ENCODE measurements at places on chromosomes 5 and 9.
A peak's percentile ranks its signal among the peaks of the same experiment; 100 is the strongest.

DNA sequence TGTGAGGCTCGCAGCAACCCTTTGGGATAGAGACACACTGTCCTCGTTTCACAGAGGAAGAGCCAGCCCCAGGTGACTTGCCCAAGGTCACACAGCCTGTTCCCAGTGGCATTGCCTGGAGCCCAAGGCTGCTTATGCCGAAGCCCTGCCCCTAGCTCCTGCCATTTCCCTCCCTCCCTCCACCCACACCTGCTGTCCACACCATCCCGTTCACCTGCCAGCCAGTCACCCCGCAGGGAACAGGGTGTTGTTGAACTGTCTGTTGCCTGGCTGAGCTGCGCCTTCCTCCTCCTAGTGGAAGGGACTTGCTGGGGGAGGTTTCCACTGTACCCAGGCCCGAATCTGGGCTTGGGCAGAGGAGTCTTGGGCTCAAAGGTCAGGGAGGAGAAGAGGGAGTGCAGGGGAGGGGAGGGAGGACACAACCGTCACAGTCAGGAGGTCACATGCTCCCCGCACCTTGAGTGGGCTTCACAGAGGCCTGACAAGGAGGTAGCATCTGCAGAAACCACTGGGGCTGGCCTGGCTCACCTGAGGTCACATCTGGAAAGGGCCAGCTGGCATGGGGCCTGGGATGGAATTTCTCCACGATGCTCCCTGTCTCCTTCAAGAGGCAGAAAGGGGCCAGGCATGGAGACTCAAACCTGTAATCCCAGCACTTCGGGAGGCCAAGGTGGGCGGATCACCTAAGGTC lies 6.3 kb downstream of the TTC16 start:
- no peak for DNase-seq

GRCh38 chr5:8528106-8528505 lies 659.2 kb downstream of the MTRR start:
- DNase-seq = no peak

DNA sequence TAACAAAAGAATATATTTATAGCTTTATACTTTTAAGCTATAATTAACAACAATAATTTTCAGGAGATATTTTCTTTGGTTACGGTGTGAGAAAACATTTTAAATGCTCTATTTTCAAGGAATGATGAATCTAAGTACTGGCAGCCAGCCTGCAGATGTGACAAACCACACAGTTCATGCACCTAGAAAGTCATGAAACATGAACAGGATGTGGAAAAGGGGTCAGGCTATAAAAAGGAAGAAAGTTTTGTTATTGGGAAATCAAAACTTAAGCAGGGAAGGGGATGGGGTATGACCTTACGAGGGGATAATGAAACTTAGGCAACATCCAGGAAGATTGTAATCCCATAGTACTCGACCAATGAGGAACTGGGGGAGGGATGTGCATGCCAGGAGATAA lies 508.7 kb upstream of the GRAMD2B start:
- peak; percentile 2 for DNase-seq

DNA sequence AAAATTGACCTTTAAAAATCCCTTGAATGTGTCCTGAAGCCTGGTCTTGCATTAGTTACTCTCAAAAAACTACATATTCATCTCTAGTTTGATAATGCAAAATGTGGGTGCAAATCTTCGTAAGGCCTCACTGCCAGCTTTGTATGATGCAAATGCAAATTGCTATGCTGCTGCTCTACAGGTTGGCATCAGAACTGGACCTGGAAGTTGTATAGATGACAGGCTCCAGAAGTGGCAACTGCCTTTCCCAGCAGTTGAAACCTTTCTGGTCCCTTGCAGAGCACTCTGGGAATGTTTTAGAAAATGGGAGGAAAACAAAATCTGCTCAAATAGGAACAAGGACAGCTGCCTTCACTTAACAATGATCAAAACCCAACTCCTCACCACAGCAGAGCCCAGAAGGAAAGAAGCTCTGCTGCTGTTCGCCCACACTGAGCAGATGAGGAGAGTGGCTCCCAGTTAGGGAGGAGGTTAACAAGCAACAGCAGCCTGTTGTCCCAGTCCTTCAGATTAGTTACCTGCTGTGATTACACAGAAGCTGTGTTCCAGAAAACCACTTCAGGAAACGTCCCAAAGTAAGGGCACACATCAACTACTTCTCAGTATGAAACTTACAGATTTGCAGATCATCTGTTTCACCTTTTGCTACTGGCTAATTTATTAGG lies 93.5 kb downstream of the PLPP1 start:
- no peak for DNase-seq

- no peak for DNase-seq
Observed at GRCh38 chr9:37311938-37312708, 110.4 kb upstream of the GRHPR start.

DNA sequence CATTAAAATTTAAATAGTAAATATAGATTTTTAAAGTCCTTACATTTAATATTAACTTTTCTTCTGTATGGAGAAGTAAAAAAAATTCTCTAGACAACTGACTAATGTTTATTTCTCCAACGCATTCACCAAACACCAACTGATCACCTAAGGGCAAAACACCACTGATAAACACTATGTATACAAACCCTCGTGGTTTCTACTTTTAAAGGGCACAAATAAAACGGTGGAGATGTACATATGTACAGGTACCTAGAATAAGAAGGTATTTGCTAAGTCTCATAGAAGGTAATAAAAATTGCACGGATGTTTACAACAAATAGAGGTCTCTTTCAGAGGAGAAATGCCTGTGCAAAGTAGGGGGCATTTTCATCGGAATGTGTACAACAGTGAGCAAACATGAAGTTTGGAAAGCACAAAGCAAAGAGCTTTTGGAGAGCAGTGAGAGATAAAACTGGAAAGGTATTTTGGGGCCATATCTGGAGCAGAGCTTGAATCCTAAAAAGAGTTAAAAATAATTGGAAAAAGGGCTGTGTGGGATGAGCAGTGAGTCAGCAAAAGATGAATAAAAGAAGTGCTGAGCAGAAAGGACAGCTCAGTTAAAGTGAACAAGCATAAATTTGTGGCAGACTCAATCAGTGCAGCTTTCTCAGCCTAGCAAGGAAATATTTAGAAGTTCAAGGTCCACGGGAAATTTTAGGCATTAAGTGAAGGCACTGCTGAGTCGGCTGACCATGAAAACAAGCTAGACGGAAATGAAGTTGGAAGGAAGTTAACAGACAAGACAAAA lies 160.0 kb downstream of the TMEM161B start:
- no peak for DNase-seq

DNA sequence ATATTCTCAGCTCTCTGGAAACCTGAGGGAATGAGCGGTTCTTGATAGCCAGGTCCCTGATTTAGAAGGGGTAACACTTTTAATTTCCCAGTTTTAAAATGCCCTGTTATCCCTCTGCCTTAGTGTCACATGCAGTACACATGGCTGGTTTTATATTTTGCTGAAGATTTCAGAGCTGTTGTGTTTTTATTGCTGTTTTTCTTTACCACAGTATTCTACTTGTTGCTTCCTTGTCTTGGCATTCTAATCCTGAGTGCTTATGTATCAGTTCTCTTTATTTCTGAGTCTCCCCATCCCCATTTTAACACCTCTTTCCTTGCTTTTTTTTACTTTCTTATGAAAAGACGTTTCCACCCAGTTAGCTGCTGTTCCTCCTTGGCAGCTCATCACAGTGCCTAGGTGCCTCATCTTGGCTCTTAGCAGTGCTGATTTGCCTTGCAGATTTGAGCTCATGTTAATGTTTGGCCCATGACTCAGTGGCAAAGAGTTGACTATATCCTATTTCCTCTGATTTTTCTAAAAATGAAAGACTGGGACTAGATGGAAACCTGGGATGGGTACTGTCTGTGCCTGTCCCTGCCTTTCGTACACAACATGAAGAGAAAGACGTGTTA lies 3.7 kb downstream of the MTRR start:
- no peak for DNase-seq

DNA sequence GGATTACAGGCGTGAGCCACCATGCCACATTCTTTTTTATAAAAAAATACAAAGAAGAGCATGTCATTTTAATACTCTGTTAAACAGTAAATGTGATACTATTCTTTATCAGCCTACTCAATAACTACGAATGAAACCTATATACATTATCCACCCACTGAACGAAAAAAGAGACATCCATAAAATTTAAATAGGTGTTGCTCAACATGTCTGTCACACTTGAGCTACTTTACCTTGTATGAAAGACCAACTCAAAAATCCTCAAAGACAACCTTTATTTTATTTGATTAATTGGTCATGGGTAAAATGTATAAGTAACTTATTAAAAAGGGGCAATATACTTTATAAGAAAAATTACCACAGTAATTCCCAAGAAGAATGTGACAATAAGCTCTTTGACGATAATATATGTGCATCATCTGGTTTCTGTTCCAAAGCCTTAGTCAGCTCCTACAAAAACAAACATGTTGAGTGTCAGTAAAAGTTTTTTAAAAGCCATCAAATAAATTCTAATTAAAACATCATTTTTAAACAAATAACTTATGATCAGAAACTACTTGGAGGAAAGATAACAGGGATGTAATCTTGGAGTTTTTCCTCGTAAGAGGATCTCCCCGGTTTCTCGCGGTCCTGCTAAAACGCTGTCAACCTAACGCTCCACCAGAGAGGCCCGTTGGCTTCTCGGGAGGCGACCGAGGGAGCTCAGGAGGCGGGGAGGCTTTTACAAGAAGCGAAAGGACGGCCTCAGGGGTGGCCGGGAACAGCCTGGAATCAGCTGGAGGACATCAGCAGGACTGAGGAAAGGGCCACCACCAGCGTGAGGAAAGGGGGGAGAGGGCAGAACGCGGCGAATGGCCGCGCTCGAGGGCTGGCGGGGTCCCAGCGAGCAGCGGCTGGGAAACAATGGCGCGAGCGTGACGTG lies 13.5 kb upstream of the ANKRD18B start:
- DNase-seq = no peak

DNA sequence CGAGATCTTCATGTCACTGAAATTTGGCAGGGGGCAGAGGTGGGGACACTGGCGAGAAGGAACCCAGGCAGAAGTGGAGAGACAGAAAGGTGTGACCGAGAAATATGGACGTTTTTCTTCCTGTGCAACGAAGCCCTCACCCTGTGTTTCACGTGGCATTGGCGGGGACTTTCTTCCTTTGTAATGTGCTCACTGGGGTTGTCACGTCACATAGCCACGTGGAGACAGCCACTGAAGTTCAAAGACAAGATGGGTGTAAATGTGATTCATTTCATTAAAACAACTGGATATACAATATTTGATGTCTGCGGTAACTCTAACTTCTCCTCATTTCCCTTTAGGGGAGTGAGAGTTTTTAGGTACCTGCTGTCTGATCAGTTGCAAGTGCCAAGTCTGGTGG lies 225.7 kb downstream of the FSTL4 start:
- no peak for DNase-seq

- DNase-seq = no peak
Observed at GRCh38 chr5:88778736-88779135, 104.2 kb downstream of the MEF2C start.

DNA sequence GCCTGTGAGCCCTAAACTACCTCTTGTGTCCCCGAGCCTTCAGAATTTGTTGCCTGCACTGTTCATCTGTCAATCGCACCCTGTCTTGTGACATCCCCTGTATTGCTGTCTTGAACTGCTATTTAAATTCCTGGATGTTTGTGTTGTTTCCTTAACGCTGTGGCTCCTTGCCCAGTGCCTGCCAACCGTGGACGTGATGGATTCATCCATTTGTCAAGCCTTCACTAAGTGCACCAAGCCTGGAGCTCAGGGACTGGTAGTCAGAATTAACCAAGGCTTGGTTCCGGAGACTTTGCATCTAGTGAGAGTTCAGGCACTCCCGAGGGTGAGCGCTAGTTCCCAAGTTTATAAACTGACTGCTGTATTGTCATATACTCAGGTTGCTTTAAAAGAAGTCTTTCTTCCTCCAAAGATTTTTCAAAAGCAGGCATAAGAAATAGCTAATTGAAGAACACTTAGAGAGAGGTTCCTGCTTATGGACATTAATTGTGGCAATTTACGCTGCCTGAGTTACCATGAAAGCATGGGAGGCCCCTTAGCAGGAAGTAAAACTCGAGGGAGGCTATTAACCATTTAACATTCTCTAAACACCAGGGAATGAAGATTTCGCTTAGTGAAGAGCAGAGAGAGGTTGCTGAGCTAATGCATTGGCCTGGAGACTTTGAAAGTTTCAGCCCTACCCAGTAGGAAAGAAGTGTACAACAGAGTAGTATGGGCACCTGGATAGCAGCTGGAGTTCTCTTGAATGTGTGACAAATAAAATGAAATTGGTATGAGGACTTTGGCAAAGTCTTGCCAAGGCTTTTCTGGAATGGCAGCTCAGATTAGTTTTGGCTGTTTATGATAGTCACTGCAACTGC lies 29.0 kb downstream of the RGS3 start:
- DNase-seq = no peak

DNA sequence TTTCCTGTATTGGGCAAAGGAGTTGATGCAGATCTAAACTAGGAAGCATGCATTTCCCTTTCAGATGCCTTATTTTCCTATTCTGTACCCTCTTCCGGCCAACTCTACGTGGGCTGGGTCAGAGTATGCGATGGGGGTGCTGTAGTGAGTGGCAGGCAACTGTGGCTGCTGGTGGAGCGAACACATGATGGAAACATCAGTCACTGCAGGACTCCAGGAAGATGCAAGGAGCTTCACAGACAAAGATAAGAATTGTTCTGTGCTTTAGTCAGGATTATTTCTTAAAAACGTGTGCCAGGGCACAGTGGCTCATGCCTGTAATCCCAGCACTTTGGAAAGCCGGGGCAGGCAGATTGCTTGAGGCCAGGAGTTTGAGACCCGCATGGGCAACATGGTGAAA lies 75.1 kb downstream of the PSAT1 start:
- no peak for DNase-seq

DNA sequence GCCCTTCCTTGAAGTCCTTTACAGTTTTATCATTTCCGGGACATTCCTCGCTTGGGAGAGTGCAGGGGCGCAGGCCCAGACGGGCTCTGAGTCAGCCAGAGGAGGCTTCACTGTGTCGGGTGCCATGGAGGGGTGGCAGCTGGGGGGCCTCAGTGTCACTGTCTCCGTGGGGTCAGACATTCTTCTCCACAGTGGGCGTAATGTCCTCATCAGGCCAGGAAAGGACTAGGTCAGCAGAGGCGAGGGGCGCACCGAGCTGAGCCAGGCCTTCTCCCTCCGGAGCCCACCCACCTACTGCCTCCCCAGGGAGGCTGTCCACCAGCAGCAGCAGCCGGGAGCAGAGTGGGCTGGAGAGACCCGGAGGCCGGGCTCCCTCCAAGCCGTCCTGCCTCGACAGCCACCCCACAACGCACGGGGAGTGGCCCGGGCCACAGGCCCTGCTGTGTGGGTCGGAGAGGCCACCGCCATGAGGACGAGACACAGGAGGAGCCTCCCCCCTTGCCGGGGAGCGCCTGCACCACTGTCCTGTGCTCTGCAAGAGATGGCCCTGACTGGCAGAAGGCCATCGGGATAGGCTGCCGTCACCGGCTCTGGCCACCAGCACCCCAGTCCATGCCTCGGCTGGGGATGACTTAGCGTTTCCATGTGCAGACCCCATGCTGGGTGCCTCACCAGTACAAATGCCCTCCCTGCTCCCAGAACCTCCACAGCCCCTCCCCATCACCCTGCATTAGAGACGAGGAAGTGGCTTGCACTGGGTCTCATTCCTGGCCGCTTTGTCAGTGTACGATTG lies 26.5 kb downstream of the SARDH start:
- no peak for DNase-seq
